ENCODE measurements at places on chromosomes 7 and 10. TPM values are rescaled to one million over a fixed set of nuclear protein-coding genes. Genes with fewer than 3 reads are reported as not detected.

DNA sequence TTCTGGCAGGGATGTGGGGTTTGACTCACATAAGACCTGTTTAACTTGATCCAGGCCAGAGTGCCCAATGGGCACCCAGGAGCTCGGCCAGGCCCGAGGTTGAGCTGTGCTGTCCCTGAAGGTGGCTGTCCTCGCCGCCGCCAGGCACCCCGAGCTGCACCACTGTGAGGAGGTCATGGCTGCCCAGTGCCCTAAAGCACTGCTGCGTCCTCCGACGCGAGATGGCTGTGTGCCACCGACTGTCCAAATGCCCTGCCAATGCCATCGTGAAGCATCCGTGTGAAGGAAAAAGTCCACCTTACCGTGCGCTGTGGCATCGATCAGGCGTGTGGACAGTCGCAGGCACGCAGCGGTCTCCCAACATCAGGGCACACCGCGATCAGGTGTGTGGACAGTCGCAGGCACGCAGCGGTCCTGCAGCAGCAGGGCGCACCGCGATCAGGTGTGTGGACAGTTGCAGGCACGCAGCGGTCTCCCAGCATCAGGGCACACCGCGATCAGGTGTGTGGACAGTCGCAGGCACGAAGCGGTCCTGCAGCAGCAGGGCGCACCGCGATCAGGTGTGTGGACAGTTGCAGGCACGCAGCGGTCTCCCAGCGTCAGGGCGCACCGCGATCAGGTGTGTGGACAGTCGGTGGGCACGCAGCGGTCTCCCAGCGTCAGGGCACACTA, 120.3 kb downstream of the VIPR2 start:
- no peak overlapping the region for H3K4me3 ChIP-seq
- peaks cover 10% of the 10 kb centered on the region for H3K27me3 ChIP-seq
- H3K27ac ChIP-seq, result no peak overlapping the region

GRCh38 chr7:116588225-116588624, 63.4 kb downstream of the CAV1 start:
- H3K4me3 ChIP-seq, result no peak overlapping the region
- no peaks in the 10 kb centered on the region for H3K36me3 ChIP-seq
- no peak overlapping the region for H3K27ac ChIP-seq

- H3K4me3 ChIP-seq, result no peak overlapping the region
- no peaks in the 10 kb centered on the region for H3K36me3 ChIP-seq
- no peak for DNase-seq
Measured at GRCh38 chr10:90138844-90139243, 437.5 kb downstream of the KIF20B start.

GRCh38 chr7:43954524-43955228, 28.4 kb downstream of the UBE2D4 start:
- no peaks in the 10 kb centered on the region for H3K4me1 ChIP-seq
- H3K36me3 ChIP-seq, result peaks cover 43% of the 10 kb centered on the region
- no peak overlapping the region for H3K27ac ChIP-seq
- H3K27me3 ChIP-seq, result no peaks in the 10 kb centered on the region

The ANKRD61 gene
- 2.4 TPM for polyA plus RNA-seq

The DPP6 gene
- 7.8 TPM for polyA plus RNA-seq

- H3K4me1 ChIP-seq, result no peaks in the 10 kb centered on the region
- peaks cover 3% of the 10 kb centered on the region for H3K27me3 ChIP-seq
- DNase-seq, result no peak
- no peak overlapping the region for H3K27ac ChIP-seq
Measured at GRCh38 chr10:43252166-43252782, 14.6 kb downstream of the RASGEF1A start.

DNA sequence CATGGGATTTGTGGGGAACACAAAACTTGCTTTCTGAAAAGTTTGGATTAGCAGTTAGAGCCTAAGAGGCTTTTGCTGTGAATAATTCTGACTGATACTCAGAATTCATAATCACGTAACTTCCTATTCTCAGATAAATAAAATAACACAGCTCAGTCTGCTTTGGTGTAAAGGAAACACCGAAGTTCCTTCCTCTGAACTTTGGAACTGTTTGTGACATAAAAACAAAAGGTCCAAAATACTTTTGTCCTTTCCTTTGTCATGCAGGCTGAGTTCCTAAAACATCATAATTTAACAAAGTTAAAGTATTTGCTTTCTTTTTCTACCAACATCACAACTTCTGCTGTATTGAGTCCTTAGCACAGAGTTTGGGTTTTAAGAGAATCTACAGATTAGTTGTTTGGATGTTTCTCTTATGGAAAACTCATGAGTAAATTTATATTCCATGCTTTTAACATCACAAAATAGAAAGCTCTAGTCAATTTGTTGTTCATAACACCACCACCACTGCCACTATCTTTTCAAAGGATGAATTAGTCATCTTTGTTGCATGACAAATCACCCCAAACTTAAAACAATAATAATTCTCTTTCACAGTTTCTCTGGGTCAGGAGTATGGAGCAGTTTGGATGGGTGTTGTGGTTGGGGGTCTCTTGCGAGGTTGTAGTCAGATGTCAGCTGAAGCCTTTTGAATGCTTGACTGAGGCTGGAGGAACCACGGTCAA, 123.4 kb downstream of the REEP3 start:
- H3K36me3 ChIP-seq, result no peaks in the 10 kb centered on the region
- DNase-seq, result no peak
- no peaks in the 10 kb centered on the region for H3K27me3 ChIP-seq
- no peak overlapping the region for H3K4me3 ChIP-seq
- no peak overlapping the region for H3K27ac ChIP-seq
- no peaks in the 10 kb centered on the region for H3K4me1 ChIP-seq

DNA sequence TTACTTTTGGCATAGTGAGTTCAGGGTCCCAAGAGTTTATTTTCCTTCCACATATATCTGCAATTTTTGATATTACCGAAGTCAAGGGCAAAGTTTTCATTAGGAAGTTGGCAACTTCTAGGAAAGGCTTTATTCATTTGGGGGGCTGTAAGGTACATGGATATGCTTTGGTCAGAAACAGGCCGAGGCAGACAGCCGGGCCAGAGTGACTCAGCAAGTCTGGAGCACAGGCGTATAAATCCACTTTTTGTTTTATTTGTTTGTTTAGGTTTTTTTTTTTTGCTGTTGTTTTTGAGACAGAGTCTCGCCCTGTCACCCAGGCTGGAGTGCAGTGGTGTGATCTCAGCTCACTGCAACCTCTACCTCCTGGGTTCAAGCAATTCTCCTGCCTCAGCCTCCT, 3.7 kb downstream of the ZNF680 start:
- H3K4me1 ChIP-seq, result no peaks in the 10 kb centered on the region
- H3K36me3 ChIP-seq, result no peaks in the 10 kb centered on the region
- H3K27ac ChIP-seq, result no peak overlapping the region

The KIN gene
- polyA plus RNA-seq, result 14.7 TPM

GRCh38 chr7:37419496-37419895, 29.2 kb downstream of the ELMO1 start:
- H3K4me1 ChIP-seq, result no peaks in the 10 kb centered on the region
- no peaks in the 10 kb centered on the region for H3K27me3 ChIP-seq
- no peak for DNase-seq
- H3K4me3 ChIP-seq, result no peak overlapping the region
- H3K36me3 ChIP-seq, result no peaks in the 10 kb centered on the region

DNA sequence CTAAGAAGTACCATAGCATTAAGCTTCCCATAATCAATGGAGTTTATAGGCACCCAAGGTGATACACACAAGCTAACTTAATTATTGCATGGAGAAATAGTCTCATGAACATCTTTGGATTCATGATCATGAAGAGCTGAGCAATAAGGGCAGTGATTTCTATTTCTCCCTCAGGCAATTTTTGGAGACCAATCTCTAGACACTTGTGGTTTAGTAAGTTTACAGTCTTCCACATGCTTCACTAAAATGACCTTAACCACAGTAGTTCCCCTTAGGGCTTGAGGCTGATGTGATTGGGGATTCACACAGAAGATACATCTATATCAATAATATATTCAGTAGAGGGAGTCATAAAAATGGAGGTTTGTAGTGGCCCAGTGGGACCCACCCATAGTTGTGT, 241.2 kb downstream of the CCDC7 start:
- no peaks in the 10 kb centered on the region for H3K4me1 ChIP-seq
- no peak overlapping the region for H3K4me3 ChIP-seq
- no peaks in the 10 kb centered on the region for H3K27me3 ChIP-seq
- DNase-seq, result no peak
- H3K27ac ChIP-seq, result no peak overlapping the region
- no peaks in the 10 kb centered on the region for H3K36me3 ChIP-seq

- H3K27ac ChIP-seq, result no peak overlapping the region
- H3K27me3 ChIP-seq, result no peaks in the 10 kb centered on the region
- H3K36me3 ChIP-seq, result no peaks in the 10 kb centered on the region
Measured at GRCh38 chr7:420142-421093, 99.2 kb downstream of the PDGFA start.

The ARHGAP22 gene
- polyA plus RNA-seq, result 2.7 TPM
